Right lung (tissue), 10 donors: ENCODE measurements at places on chromosomes 3 and 15. TPM values are rescaled to one million over a fixed set of nuclear protein-coding genes. Genes with fewer than 3 reads are reported as not detected.

EHD4 gene
- polyA plus RNA-seq = 11.2 TPM

DNA sequence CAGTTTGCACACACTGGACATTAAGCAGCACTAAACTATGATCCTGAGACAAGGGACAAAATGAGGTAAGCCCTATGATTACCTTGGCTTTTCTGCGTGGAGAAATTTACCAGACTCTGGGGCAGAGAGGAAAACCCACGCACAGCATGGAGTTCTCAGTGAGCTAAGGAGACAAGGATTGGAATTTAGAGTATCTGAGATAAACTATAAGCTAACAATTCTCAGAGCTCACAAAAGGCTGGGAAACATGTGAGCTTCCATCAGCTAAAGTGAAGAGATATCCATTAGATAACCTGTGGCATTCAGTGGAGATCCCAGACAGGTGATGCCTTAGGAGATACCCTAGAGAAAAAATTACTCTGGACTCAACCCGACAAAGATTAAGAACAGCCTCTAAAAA lies 48.7 kb downstream of the NBEAL2 start:
- no peak for DNase-seq

DNA sequence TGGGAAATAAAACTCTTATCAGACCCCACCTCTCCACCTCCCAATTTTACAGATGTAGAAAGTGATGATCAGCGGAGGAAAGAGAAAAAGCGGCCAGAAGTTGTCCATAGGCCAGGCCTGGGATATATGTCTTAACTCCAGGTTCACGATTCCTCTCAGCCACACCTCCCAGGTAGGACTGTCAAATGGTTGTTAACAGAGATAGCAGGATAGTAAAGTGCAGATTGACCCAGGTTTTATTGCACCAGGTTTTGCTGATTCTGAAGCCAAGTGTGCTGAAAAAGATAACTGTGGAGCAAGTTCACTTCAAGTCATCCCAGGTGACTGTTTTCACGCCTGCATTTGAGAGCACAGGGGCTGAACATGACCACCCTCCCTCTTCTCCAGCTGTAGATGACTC lies 36.1 kb downstream of the LSM3 start:
- no peak for DNase-seq

GRCh38 chr3:16332904-16333426 lies 68.0 kb downstream of the OXNAD1 start:
- DNase-seq = no peak

CELSR3 gene
- 0.99 TPM for polyA plus RNA-seq
